Activated T-helper 1 cell treated with anti-CD3 and anti-CD28 coated beads, Interleukin-12 subunit alpha, Interleukin-12 subunit beta, Interleukin-2, Interleukin-4 antibody, amounts not matched to agents 30 ng/mL and 10 ng/mL and 1 ng/mL, durations not matched to agents 14 hours and 24 hours and 36 hours (primary cell): ENCODE measurements at places on chromosomes 11 and 22. TPM values are rescaled to one million over a fixed set of nuclear protein-coding genes. Genes with fewer than 3 reads are reported as not detected.

GRCh38 chr11:64088162-64089026 lies 52.7 kb downstream of the FLRT1 start:
- no peak for DNase-seq
- H3K36me3 ChIP-seq: no peaks in the 10 kb centered on the region
- H3K27ac ChIP-seq: peak overlapping the region; percentile 6
- H3K4me3 ChIP-seq: no peak overlapping the region
- H3K27me3 ChIP-seq: no peaks in the 10 kb centered on the region
- no peaks in the 10 kb centered on the region for H3K4me1 ChIP-seq

DNA sequence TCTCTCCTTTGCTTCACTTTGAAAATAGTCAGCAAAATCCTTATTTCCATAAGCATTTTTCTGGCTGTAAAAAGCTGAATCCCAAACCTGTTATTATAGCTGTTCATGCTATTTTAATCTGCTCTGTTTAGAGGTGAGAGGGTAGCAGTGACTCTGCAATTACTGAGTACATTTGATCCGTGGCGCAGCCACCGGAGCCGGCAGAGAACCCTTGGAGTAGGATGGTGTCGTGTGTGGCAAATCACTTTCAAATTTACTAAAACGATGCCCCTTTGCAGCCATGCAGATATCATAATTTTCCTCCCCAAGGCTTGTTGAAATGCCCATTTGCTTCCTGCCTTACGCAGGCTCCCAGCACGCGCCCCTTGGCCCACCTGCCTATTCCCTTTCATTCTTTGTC lies 69.6 kb downstream of the ZBTB16 start:
- H3K4me1 ChIP-seq: peaks cover 11% of the 10 kb centered on the region
- no peak overlapping the region for H3K4me3 ChIP-seq
- peaks cover 9% of the 10 kb centered on the region for H3K27me3 ChIP-seq
- H3K27ac ChIP-seq: no peak overlapping the region

DNA sequence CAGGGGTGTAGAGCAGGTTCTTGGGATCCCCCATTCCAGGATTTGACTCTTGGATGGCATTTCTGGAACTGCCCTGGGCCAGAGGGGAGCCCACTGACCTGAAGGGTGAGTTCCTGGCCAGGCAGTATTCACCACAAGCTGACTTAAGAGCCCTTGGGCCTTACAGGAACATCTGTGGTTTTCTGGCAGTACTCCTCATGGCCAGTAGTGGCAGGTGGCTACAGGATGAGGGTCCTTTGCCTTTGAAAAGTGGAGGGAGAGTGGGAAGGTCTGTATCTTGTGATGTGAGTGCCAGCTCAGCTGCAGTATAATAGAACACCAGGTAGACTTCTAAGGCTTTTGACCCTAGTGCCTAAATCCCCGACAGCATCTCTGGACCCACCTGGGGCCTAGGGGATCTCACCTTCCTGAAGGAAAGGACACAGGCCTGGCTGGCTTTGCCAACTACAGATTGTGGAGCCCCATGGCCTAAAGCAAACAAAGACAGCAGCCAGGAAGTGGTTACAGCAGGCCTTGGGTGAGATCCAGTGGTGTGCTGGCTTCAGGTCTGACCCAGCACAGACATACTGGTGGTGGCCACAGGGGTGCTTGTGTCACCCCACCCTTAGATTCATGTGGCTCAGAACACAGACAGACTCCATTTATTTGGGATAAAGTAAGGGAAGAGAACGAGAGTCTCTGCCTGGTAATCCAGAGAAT lies 9.0 kb downstream of the OR51S1 start:
- no peaks in the 10 kb centered on the region for H3K27me3 ChIP-seq
- H3K27ac ChIP-seq: no peak overlapping the region
- DNase-seq: no peak

DNA sequence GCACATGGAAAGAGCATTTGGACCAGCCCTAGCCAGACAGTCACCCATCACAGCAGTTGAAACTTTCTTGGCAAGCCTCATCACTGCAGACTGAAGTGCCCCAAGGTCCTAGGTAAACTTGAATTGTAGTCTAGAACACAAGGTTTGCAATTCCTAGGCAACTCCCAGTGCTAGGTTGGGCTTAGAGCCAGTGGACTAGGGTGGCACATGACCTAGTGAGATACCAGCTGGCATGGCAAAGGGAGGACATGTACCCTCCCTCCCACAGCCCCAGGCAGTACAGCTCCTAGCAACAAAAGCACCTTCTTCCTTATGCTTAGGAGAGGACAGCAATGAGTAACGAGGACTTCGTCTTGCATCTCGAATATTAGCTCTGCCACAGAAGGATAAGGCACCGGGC lies 889.5 kb downstream of the JRKL start:
- no peak overlapping the region for H3K4me3 ChIP-seq
- no peaks in the 10 kb centered on the region for H3K36me3 ChIP-seq
- no peak overlapping the region for H3K27ac ChIP-seq
- H3K27me3 ChIP-seq: no peaks in the 10 kb centered on the region

- H3K36me3 ChIP-seq: no peaks in the 10 kb centered on the region
- peaks cover 10% of the 10 kb centered on the region for H3K4me1 ChIP-seq
- no peak overlapping the region for H3K4me3 ChIP-seq
- no peak for DNase-seq
Observed at GRCh38 chr11:69542314-69543168, 61.1 kb downstream of the LINC01488 start.

- no peaks in the 10 kb centered on the region for H3K27me3 ChIP-seq
- DNase-seq: no peak
Observed at GRCh38 chr11:34179026-34179675, 73.7 kb downstream of the NAT10 start.

GRCh38 chr11:3160252-3161031 lies 4.7 kb downstream of the OSBPL5 start:
- no peaks in the 10 kb centered on the region for H3K36me3 ChIP-seq
- no peak for DNase-seq
- H3K27ac ChIP-seq: no peak overlapping the region
- peaks cover under 1% of the 10 kb centered on the region for H3K4me1 ChIP-seq
- no peak overlapping the region for H3K4me3 ChIP-seq
- H3K27me3 ChIP-seq: peaks cover 22% of the 10 kb centered on the region

DNA sequence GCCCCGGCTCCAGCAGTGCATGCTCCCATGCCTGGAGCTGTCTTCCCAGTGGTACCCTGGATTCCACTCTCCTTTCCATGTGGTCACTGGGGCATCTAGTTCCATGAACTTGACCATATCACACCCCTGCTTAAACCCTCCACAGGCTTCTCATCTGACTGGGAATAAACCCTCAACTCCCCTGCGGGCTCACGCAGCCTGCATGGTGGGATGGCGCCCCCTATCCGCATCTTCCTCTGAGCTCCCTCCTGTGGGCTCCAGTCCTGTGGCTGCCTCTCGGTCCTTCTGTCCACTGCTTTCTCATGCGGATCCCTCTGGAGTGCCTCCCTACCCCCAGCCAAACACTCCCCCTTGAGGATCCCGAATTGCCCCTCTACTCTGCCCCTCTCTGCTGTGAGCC lies 41.4 kb upstream of the TTLL12 start:
- no peaks in the 10 kb centered on the region for H3K36me3 ChIP-seq
- no peak for DNase-seq
- H3K4me1 ChIP-seq: peaks cover 6% of the 10 kb centered on the region
- H3K27ac ChIP-seq: no peak overlapping the region
- no peak overlapping the region for H3K4me3 ChIP-seq

- H3K27ac ChIP-seq: no peak overlapping the region
- DNase-seq: no peak
- H3K36me3 ChIP-seq: no peaks in the 10 kb centered on the region
- H3K4me3 ChIP-seq: no peak overlapping the region
- no peaks in the 10 kb centered on the region for H3K4me1 ChIP-seq
Observed at GRCh38 chr22:23532731-23533130, 47.4 kb downstream of the IGLL1 start.

The SAA1 gene
- total RNA-seq: not detected in 2 replicates
